T-helper 2 cell treated with Interferon-gamma antibody and Interleukin-4, amounts not matched to agents 5 μg/mL and 100 μg/mL, for 36 hours (primary cell): ENCODE measurements at places on chromosomes 7 and 10.

DNA sequence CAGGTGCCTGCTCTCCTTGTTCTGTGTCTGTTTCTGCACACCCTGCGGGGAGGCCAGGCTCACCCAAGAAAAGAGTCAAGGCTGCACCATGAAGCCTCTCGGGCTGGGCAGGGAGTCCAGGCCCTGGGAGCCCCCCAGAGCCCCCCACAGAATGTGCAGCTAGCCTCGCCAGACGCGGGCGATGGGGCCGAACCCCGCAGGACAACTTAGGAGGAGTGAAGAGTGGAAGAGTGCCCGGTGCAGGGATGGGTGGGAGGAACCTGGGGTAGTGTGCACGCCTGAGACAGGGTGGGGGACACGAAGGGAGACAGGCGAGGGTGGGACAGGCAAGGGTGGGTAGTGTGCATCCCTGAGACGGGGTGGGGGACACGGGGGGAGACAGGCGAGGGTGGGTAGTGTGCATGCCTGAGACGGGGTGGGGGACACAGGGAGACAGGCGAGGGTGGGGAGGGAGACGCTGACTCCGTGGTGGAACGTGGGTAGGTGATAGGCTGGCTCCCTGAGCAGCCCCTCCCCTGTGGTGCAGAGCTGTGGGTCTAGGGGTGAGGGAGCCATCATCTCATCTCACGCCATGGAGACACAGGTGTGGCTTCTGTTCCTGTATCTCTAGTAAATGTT, 615.4 kb downstream of the DNAJB6 start:
- no peak for DNase-seq

DNA sequence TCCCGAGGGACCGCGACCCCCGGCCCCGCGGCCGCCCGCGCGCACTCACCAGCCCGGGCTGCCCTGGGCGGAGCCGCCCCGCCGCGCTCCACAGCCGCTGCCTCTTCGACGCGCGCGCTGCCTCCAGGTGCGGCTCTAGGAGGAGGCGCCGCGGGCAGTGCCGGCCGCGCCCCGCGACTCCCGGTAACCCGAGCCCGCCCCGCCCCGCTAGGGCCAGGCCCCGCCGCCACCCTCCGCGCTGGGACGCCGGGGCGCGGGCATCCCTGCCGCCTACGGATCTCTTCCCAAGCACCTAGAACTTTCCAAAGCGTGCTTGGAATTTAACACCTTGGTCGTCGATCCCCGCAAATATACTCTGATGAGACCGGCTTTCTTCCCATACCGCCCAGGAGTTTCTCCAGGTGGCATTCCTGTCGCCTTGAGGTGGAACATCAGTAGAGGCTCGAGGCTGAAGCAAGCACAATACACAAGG, at the start of gene SLC26A5:
Gene SLC26A5 (minus strand): TSS at position 159 of the 472 bp plus-strand sequence. CDS start 24,693 bp downstream, outside the sequence.
- DNase-seq, result peak; percentile 4

GRCh38 chr10:74738985-74739567, 87.3 kb upstream of the KAT6B start:
- DNase-seq, result peak; percentile 48

- no peak for DNase-seq
Observed at GRCh38 chr10:59272061-59272460, 90.3 kb downstream of the FAM13C start.

- no peak for DNase-seq
Observed at GRCh38 chr10:101952191-101952590, 103.8 kb downstream of the ARMH3 start.

DNA sequence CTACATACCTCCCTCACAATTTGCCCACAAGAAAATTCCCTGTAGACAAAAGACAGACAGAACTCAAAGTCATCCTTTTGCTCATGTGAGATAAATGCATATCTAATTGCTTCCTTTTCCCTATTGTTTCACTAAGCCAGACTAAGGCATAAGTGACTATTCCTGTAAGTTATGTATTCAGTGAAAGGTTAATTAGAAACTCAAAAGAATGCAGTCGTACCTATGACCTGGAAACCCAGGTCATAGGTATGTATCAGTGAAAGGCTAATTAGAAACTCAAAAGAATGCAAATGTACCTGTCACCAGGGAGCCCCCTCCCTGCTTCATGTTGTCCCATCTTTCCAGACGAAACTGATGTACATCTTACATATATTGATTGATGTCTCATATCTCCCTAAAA, 10.3 kb upstream of the GARS1 start:
- no peak for DNase-seq
